Camera-type eye (tissue), 1 donor: ENCODE measurements at places on chromosomes 7 and 10. TPM values are rescaled to one million over a fixed set of nuclear protein-coding genes. Genes with fewer than 3 reads are reported as not detected.

The SH2D4B gene
- total RNA-seq = not detected

The COL28A1 gene
- 5.5 TPM for total RNA-seq

The APBB1IP gene
- total RNA-seq = 2.9 TPM

The CUL1 gene
- 69.1 TPM for total RNA-seq

The TACC2 gene
- total RNA-seq = 44.5 TPM

The CALCR gene
- total RNA-seq = 0.38 TPM

The MLXIPL gene
- total RNA-seq = 0.82 TPM
